Left hindlimb (tissue), 1 donor: ENCODE measurements at places on chromosomes 3 and 15.

- DNase-seq = no peak
These were observed 68.1 kb upstream of the PFN2 start for GRCh38 chr3:150038830-150039229.

- DNase-seq = no peak
These were observed 151.9 kb downstream of the RBPMS2 start for GRCh38 chr15:64623347-64623996.

- no peak for DNase-seq
These were observed 109.7 kb downstream of the LRRC49 start for GRCh38 chr15:71002316-71002715.

DNA sequence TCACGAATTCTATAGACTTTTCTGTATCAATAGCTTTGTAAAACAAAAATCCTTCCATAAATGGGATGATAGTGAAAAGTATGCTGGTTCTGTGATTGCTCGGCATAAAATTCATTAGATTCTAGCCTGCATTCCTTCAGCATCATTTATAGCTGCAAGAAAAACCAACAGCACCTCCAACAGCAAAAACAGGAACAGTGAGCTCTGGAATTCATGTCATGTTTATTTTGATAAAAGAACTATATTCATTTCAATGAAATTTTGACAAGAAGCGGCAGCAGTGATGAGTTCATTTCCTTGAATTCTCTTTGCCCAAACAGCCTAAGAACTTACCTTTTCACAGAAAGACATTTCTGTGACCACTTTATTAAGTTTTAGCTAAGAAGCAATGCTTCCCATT, 515.2 kb upstream of the CCDC54 start:
- DNase-seq = no peak

DNA sequence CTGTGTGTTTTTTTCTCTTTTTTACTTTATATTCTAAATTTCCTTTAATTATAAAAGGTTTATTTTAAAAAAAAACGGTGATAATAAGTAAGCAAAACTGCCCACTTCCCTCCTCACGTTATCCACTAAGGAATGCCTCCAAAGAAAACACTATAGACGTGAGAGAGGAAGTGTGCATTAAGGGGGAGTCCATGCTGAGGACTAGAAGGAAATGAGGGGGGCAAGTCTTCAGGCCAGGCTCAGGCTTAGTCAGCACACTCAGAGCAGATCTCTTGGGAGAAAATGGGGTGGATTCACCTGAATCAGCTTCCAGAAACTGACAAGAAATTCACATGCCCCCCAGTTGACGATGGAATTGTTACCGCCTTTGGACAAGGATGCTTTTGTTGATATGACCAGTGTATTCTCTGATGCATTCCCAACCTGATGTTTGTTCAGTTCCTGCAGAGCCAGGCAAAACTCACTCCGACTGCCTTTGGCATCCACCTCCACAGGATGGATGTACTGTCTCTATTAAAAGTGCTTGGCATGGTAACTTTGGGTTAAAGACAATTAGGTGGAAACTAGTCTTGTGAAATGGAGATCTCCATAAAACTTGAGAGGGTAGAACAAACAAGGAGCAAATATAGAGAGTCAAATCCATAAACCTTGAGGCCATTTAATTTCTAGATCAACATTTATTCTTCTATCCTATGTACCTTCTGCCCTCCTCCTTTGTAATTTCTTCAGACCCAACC, 167.8 kb downstream of the MYRIP start:
- DNase-seq = no peak

GRCh38 chr15:55235546-55236036, 38.9 kb upstream of the RSL24D1 start:
- DNase-seq = no peak
